ENCODE measurements at places on chromosomes 16 and 17. TPM values are rescaled to one million over a fixed set of nuclear protein-coding genes. Genes with fewer than 3 reads are reported as not detected.

SLFN14 gene
- not detected for polyA plus RNA-seq

CFAP52 gene
- not detected for polyA plus RNA-seq

CD7 gene
- polyA plus RNA-seq, result 4.4 TPM

KIFC3 gene
- polyA plus RNA-seq, result not detected

SKAP1 gene
- polyA plus RNA-seq, result 11.5 TPM
